ENCODE measurements at places on chromosomes 5 and 9.
A peak's percentile ranks its signal among the peaks of the same experiment; 100 is the strongest.

DNA sequence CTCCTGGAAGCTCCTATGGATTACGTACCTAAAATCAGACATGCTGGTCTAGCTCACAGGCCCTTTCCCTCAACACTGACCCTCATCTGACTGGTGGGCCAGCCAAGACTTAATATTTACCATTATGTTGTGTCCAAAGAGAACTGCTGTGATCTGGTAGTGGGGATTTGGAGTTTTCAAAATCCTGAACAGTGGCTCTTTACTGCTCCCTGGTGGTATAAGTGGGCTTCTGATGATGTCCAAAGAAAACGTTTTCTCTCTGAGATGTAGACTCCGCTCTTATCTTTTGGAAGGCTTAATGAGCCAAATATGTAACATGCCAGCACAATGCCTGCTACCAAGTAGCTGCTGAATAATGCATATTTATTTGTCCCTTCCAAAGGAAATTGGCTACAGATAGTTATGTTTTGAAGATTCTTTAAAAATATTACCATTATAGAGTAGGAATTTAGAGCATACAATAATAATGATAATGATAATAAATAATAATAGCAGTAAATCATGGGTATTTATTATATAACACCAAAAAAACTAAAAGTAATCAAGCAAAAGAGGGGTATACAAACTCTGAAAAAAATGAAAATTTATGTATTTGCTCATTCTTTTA, 406.6 kb upstream of the TNC start:
- peak; percentile 56 for DNase-seq

DNA sequence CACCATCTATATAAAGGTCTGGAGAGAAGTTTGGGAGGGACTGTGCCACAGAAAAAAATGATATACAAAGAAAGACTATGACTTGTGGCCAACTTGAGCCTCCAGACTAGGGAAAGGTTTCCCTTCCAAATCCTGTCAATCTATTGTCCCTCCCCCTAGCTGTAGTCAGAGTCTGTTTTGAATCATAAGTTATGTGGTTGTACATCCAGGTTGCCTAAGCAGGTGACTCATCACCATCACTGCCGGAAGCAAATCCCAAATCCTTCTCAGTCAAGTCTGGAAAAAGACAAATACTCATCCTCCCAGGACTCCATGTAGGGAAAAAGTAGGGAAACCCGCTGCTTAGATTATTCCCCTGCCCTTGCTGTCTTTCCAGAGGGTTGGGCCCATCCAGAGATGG, 235.7 kb downstream of the CDK5RAP2 start:
- DNase-seq: no peak

GRCh38 chr9:135281791-135282737, 194.6 kb downstream of the OLFM1 start:
- DNase-seq: peak; percentile 28

- DNase-seq: no peak
Observed at GRCh38 chr9:129936222-129936621, 101.0 kb downstream of the USP20 start.

DNA sequence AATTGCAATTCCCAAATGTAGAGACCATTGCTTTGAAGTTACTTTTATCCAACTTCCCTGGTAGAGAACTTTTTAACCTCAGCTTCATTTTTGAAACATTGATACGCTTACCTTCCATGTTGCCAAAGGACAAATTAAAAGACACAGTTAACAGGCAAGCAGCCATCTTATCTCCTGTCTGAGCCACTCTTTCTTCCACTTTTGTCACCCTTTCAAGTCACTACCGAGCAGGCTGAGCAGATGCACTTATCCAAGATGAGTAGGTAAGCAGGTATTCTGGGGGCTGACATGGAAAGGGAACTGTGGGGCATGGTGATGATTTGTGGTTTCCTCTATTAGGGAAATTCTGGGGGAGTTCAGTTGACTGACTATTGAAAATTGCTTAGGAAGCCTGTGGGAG, 66.7 kb downstream of the DOCK2 start:
- DNase-seq: no peak

GRCh38 chr9:35313916-35314315, 152.1 kb downstream of the UNC13B start:
- DNase-seq: no peak

DNA sequence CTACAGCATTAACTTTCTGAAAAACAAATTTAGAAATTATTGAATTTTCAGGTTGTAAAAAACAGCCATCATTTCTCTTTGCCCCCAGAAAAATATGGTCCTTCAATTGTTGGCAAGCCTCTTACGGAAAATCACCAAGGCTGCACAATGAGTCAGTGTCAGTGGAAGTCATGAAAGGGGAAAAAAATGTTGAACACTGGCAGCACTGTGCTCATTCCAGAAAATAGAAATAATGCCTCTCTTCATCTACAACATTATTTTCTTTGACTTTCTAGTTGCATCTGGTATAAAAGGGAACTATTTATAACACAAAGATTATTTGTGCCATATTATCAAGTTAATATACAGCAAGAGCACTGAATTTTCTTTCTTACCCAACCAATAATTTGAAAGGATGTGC, 26.7 kb upstream of the STK32A start:
- no peak for DNase-seq

DNA sequence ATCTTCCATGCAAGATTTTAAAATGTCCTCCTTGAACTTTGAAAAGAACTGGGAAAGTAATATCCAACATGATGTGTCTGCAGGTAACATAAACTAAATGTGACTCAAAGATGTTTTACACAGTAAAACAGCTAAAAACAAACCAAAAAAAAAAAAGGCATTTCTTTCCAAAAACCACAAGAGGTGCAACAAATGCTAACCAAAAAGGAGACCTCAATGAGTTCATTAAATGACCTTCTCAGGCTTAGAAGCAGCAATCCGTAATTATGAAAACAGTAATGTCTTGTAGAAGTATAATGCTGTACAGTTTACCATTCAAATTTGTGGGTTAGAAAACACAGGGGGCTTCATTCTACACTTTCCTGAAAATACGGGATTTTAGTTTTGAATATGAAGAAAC, 2.5 kb downstream of the RNF145 start:
- no peak for DNase-seq
